Astrocyte of the hippocampus (primary cell): ENCODE measurements at places on chromosomes 13 and 19.

DNA sequence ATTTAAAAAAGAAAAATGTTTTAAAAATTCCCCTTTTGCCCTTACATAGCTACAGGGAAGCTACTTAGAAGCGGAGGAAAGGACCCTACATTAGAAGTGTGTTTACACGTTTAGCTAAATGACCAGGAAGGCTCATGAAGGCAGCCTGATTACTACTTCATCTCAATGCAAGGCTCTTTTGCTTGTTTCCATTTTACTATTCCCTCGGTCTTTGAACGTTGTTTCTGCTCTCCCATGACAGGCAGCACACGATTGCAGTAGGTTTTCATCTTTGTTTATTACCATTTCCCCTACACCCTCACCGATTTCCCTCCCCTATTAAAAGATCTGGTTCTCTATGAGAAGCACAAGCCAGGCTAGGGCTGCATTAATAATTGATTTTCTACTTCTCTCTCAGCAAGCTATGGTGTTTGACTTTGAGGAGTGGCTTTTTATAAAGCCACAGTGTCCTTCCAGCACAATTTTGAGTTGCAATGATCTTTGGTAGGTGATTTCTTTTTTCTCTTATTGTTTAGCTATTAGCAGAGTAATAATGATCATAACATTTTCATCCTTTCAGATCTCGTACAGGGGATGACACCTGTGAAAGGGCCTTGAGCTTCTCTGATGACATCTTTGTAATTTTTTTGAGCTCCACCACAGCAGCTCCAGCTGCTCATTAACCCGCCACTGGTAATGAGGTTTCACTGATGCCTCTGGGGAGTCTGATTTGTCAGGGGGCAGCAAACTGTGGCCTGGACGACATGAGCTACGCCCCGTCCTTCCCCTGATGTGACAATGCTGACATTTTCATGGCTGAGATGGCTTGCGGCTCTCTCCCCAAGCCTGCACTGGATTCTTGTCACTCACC, 670.3 kb downstream of the UQCRFS1 start:
- no peak for DNase-seq

DNA sequence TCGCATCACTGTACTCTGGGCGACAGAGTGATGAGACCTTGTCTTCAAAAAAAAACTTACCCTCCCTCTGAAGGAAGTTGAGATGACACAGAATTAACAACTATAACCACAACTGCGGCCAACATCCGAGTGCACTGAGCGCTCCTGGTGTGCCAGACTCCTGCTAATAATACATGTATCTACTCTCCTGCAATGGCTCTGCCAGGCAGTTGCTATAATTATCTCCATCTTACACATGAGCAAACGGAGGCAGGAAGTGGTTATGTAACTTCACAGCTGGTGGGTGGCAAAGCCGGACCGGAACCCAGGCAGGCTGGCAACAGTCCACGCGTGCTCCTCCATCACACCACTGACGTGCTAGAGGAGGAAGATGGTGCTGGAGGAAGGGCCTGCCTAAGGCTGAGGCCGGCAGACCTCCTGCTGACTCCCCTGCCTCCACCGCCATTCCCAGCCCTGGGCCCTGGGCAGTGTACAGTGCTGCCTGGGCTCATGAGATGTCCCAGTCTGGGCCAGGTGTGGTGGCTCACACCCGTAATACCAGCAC, 12.6 kb downstream of the XRCC1 start:
- DNase-seq: peak; percentile 70

GRCh38 chr19:2423071-2423914, 4.1 kb downstream of the TIMM13 start:
- DNase-seq: no peak

DNA sequence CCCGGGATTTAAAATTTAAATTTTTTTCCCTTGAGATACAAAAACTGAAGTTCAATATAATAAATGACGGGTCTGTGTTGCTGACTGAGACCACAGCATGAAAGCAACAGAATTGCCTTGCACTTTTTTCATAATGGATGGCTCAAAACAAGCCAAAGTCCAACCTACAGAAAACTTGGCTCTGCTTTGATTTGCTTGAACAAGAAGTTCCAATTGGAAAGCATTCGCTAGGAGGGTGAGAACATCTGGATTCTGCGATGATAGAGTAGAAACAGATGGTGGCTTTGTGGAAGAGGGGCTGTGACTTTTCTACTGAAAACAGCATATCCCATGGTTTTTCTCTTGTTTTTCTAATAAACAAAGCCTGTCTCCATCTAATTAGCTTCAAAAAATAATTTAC, 46.4 kb downstream of the THSD1 start:
- DNase-seq: no peak

DNA sequence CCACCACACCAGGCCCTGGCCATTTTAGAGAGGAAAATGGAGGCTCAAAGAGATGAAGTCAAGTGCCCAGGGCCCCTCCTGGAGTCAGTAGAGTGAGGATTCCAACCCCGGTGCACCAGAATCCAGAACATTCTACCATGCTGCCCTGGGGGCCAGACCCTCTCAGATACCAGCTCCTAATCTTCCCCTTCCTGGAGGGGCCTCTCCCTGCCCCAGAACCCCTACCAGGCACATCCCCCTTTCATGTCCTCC, 11.1 kb downstream of the CAPN12 start:
- DNase-seq: no peak
